Ovary (tissue), 10 donors: ENCODE measurements at places on chromosomes 2 and 18. TPM values are rescaled to one million over a fixed set of nuclear protein-coding genes. Genes with fewer than 3 reads are reported as not detected.

CHST9 gene
- total RNA-seq, result 0.10 TPM

- DNase-seq, result no peak
Observed at GRCh38 chr2:40470822-40471813, 19.2 kb upstream of the SLC8A1 start.

- no peak for DNase-seq
Observed at GRCh38 chr2:134148843-134149472, 104.9 kb upstream of the MGAT5 start.

- DNase-seq, result peak; percentile 49
Observed at GRCh38 chr18:10454681-10455557, 484 bp downstream of the APCDD1 start.

ABCG8 gene
- total RNA-seq, result 0.08 TPM

SLC23A3 gene
- total RNA-seq, result 4.5 TPM

DNA sequence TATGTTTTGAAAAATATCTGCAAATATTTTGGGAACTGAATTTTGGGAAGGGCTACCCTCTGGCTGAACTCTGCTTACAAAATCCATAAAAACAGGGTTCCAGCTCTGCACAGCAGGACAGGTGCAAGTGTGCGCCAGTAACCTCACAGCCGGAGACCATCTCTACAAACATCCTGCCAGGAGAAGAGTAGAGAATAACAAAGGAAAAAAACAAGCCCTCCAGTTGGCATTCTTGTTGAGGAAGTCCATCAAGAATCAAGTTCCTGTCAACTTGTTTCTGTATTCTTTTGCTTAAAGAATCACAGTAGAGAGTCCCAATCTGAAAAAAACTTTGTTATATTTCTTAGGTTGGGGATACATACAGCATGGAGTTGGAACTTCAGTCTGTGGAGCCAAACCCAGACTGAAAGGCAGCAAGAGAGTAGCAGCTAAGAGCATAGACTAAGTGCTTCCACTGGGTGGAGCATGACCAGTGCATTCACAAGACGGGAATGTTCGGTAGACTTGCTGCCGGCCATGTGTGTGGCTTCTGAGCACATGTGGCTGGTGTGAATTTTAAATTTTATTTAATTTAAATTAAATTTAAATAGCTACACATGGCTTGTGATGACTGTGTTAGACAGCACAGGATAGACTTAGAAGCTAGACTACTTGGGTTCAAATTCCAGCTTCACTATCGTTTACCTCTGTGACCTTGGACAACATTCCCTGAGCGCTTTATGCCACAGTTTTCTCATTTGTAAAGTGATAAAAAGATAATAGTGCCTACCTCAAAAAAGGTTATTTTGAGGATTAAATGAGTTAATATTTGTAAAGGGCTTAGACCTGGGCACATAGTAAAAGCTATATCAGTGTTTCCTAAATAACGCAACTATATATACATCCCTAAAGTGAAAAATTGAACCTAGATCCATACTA, 41.9 kb downstream of the SPTBN1 start:
- no peak for DNase-seq

- no peak for DNase-seq
Observed at GRCh38 chr18:10135302-10135926, 221.6 kb downstream of the VAPA start.

GRCh38 chr2:206011018-206011614, 74.9 kb downstream of the INO80D start:
- DNase-seq, result no peak

DNA sequence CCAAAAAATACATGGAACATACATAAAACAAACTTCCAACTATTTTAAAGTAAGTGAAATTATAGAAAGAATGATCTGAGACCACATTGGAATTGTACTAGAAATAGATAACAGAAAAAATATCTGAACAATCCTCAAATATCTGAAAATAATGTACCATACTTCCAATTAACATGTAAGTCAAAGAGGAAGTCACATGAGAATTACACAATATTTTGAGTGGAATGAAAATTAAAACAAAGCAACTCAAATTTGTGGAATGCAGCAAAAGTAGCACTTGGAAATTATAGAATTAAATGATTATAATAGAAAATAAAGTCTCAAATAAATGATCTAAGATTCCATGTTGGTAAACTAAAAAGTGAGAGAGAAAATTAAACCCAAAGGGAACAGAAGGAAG, 38.3 kb upstream of the CTIF start:
- no peak for DNase-seq

DNA sequence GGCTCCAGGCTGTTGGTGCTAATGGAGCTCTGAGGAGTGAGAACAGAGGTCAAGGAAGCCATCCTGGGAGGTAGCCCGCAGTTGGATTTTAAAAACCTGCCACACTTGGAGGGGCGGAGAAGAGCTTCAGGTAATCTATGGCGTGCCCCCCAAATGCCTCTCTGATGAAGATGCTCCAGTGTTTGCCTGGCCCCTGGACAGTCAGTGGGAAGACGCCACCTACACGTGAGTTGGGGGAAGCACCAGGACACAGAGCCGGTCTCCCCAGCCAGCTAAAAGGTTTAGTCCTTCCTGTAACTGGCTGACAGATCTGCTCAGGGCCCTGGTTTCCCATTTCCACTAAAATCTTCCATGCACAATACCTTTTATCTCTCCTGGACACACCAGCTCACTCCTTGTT, 225.0 kb downstream of the TTC32 start:
- DNase-seq, result no peak

DNA sequence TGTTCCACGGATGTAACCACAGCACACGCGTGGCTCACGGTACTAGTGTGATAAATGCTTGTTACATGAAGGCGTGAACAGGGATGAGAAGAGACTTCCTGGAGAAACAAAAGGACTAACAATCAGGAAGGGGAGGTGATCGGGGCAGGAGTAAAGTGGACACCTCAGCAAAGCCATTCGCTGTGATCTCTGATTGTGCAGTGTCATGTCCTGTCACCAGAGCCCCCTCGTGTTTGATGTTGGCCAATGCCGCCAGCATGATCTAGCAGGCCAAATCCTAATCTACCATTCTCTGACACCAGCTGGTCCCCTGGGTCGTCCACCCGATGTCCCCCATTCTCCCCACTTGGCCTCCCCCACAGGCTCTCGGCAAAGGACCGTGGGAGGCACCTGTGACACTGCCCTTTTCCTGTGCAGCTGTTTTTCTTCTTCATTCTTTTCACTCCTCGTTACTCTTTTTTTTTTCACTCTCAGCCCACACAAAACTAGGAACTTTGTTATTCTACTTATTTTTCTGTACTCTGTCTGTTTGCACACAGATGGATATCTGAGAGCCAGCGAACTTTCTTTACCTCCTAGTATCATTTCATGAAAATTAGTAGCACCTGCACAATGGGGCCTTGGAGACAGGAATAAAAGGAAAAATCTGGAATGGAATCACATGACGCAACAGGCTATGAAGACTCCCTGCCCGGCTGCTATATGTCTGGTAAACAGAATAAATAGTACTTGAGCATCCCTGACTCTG, 146.8 kb downstream of the TGIF1 start:
- DNase-seq, result no peak

- DNase-seq, result peak; percentile 53
Observed at GRCh38 chr2:105329197-105329554, 359 bp downstream of the TGFBRAP1 start.

- DNase-seq, result no peak
Observed at GRCh38 chr2:232231554-232231953, 147.0 kb upstream of the ALPP start.

DNA sequence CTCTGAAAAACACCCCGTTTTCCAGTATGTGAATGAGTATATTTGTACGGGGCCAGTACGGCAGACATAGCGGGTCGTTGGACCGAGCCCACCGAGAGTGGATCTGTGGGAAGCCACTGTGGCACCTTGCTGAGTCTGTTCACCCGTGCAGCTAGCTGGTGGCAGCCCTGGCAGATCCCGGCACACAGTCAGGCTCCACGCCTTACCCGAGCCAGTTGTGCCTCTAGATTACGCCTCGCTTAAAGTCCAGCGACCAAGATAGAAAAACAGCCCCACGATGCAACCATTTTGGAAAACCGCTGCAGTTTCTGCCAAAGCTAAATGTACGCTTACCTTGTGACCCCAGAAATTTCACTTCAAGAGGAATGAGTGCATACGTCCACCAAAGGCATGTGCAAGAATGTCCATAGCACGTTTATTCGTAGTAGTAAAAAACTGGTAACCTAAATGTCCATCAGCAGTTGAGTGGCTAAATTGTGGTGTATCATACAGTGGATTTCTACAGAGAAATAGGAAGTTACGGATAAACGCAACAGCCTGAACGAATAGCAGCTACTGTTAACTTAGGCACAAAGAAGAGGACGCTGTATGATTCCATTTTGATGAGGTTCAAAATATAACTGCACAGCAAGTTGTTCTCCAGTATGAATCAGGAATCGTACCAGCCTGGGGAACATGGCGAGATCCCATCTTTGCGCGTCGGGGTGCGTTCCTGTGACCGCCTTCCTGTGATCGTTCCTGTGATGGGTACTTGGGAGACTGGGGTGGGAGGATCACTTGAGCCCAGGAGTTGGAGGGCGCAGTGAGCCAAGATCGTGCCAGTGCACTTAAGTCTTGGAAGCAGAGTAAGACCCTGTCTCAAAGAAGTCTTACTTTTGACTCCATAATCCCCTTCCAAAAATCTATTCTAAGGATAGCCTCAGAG, 688 bp upstream of the WDR33 start:
- peak; percentile 32 for DNase-seq

DSG3 gene
- 0.05 TPM for total RNA-seq

DNA sequence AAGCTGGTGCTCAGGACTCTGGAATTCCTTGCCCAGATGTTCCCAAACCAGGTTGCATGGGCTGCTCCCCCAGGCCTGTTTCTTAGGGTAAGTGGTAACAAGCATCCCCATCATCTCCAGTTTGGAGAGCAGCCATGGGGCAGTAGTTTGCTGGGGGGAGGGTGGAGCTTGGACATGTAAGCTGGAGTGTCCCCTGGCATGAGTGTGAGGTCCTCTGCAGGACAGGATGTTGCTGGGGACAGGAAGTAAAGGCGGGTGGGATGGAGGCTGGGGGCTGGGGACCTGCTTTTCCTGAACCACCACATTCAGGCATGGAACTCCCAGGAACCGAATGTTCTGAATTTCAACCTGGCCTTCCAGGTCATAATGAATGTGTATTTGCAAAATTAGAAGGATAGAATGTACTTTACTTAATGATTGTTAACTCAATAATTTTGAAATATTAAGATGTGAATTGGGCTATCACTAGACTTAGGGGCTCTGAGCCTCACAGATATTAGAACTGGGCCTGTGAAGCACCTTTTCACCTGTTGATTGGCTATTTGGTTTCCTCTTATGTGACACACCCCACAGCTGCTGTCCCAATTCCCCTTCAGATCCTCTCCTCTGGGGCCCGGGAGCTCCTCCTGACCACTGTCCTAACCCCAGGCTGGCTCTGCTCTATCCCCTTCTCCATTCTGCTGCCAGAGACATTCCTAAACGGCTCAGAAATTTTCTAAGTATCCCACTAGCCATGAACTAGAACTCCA, 66.4 kb upstream of the EPAS1 start:
- no peak for DNase-seq

GRCh38 chr2:183242937-183243336, 118.7 kb downstream of the NUP35 start:
- no peak for DNase-seq

DNA sequence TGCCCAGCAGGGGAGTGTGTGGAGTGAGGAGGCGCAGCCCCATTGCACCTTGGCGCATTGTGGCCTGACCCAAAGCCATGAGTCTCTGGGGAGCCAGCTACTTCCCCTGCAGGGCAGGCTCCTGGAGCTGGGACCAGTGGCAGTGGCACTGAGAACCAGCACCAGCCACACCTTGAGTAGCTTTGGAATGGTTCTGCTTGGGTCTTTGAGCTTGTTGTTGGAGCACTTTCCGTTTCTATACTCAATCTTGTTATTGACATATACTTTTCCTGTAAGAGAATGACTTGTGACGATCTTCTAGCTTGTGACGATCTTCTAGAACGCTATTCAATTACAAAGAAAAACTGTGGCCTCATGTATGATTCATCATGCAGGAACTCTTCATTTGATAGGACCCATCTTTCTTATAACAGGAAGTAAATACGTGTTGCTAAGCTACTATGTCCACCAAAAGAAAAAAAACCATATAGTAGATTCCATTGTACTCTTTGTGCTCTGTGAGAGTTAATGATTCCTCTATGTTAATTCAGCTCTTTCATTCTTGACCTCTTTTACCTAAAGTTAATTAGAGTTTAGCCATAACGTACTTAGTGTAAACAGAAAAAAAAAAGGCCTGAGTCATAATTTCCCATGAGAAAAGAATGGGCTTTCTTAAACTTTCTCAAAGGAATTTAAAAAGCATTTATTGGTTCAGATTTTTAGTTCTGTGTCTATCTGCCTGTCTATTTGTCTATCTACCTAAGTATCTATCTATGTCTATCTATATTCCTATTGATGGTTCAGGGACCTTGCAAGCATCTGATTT, 113.1 kb downstream of the GATA6 start:
- no peak for DNase-seq

DNA sequence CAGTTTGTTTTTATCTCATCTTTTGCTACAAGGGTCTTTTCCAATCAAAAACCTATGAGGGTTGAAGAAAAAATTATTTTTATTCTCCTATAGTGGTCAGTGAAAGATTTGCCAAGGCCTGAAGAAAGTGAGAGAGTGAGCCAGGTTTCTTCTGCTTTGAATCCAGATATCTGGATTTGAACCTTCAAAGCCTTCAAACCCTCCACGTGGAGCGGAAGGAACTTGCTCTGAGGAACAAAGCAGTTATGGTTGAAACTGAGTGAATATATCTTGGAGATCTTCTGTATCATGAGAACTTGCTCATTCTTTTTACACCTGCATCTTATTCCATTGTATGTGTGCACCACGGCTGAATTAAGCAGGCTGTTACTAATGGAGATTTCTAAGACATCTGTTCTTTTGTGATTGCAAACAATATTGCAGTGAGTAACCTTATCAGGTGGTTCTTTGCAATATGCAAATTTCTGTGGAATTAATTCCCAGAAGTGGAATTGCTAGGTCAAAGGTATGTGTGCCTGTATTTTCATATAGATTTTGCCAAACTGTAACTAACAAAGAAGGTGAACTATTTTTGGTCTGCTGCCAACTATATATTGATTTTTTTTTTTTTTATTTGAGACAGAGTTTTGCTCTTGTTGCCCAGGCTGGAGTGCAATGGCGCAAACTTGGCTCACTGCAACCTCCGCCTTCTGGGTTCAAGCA, 147.9 kb downstream of the B3GNT2 start:
- DNase-seq, result no peak

MYO3B gene
- total RNA-seq, result not detected

- no peak for DNase-seq
Observed at GRCh38 chr2:71939588-71940535, 207.8 kb downstream of the CYP26B1 start.

GRCh38 chr18:40041951-40042350, 1913.1 kb upstream of the PIK3C3 start:
- DNase-seq, result no peak

DNA sequence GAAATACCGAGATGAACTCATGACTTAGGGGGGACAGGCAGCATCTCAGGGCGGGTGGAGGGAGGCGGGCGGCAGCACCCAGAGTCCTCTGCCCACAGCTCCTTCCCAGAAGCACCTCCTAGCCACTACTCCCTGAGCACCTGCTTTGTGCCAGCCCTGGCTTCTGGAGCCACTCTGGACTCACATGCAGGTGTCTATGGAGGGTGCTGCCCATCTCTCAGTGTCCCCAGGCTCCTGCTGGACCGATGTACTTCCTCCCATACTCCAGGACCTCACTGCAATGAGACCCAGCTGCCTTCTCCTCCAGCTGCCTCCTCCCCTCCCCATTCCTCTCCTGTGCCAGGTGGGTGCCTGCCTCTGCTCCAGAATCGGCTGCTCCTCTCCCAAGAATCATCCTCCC, 22.1 kb upstream of the OTOS start:
- DNase-seq, result no peak
